Activated naive CD8-positive, alpha-beta T cell treated with anti-CD3 and anti-CD28 coated beads, Interleukin-2, amount 50 U/mL, for 16 hours (primary cell): ENCODE measurements at places on chromosomes 12 and 14.
A peak's percentile ranks its signal among the peaks of the same experiment; 100 is the strongest.

GRCh38 chr14:48331421-48331820, 656.0 kb upstream of the MDGA2 start:
- DNase-seq = no peak

- no peak for DNase-seq
Measured at GRCh38 chr14:52649511-52649910, 45.8 kb downstream of the ERO1A start.

DNA sequence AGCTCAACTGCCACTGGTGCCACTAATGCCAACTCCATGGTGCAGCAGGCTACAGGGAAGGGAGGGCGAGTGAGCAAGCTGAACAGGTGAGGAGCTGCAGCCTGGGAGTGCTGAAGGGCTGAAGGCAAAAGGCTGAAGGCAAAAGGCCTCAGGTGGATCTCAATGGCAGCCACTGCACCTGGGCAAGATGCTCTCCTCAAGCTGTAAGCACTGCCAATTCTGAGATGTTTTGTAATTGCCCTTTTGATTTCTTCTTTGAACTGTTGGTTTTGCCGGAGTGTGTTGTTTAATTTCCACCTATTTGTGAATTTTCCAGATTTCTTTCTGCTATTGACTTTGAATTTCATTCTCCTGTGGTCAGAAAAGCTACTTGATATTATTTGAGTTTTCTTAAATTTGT, 97.6 kb downstream of the PIK3C2G start:
- DNase-seq = no peak

- no peak for DNase-seq
Measured at GRCh38 chr14:93830753-93831461, 42.6 kb upstream of the PRIMA1 start.

GRCh38 chr12:127809275-127809674, 457.7 kb upstream of the TMEM132C start:
- DNase-seq = no peak

- DNase-seq = no peak
Measured at GRCh38 chr12:79262938-79263337, 398.4 kb downstream of the SYT1 start.

DNA sequence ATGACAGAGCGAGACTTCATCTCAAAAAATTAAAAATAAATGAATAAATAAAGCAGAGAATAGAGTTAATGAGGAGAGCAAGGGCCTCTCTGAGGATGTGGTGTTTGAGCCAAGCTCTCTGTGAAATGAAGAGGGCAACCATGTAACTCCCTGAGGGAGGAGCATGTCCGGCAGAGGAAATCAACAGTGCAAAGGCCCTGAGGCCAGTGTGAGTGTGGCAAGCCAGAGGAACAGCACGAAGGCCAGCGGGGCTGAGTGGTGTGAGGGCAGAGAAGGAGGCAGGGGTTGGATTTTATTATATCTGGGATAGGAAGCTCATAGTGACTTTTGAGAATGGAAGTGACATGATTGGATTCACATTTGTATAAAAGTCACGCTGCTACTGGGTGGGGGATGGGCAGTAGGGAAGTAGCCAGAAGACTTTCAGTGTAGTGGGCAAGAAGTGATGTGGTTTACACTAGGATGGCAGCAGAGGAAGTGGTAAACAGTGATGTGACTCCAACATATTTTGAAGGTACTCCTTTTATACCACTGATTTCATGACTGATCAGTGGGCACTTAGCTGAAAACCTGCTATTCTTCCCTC, 10.3 kb upstream of the LRP1-AS start:
- DNase-seq = no peak

DNA sequence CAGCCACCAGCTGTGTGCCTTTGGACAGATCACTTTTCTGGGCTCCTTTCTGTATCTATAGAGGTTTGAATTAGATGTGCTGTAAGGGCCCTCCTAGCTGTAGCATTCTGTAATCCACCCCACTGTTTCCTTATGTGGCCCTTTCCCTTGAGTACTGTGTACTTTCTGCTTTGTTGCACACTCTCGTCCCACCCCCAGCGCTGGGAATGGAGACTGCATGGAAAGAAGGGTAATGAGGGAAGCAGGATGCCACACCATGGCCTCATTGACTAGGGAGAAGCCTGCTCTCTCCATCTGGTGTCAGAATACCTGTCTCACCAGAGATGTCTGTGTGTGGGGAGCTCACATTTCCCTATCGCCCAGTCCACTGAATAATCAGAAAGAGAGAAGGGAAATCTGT, 13.6 kb upstream of the GALNT16 start:
- DNase-seq = no peak

DNA sequence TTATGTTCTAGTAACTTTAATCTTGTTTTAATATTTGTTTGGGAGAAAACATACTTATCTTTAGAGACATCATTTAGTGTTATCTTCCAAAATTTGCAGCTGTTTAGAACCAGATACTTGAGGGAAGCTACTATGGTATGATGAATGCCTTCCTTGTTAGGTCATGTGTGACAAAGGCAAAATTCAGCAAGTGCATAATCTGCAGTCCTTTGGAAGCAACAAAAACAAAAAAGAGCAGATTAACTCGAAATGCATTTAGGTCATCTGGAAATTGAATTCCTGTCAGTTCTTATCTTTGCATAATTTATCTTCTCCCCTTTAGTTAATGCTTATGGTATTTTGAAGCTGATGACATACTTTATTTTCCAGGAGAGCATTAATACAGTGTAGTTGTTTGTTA, 3.5 kb downstream of the FBXO34 start:
- no peak for DNase-seq

GRCh38 chr12:93823616-93824391, 146.6 kb downstream of the CRADD start:
- no peak for DNase-seq

GRCh38 chr14:53779301-53779700, 177.3 kb downstream of the BMP4 start:
- DNase-seq = no peak

GRCh38 chr14:94458096-94458495, 5.5 kb upstream of the SERPINA11 start:
- no peak for DNase-seq

- no peak for DNase-seq
Measured at GRCh38 chr12:71958993-71959578, 20.4 kb downstream of the TPH2 start.

GRCh38 chr14:63470962-63471793, 72.0 kb downstream of the PPP2R5E start:
- DNase-seq = no peak

DNA sequence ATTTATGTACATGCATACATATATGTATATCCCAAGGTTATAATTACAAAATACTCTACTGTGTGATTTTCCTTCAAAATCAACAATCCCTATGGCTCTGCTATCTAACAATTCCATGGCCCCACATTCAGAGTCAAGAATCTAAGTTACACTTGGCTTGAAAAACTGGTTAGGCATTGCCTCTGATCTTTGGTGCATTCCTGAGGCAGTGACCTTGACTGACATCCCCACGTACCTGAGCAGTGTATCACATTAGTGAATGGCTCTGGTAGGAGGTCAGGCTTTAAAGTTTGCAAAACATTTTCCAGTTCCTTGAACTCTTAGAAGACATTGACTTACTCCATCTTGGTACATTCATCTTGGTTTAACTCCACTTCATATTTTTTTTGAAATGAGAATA, 8.5 kb upstream of the STON2 start:
- no peak for DNase-seq

DNA sequence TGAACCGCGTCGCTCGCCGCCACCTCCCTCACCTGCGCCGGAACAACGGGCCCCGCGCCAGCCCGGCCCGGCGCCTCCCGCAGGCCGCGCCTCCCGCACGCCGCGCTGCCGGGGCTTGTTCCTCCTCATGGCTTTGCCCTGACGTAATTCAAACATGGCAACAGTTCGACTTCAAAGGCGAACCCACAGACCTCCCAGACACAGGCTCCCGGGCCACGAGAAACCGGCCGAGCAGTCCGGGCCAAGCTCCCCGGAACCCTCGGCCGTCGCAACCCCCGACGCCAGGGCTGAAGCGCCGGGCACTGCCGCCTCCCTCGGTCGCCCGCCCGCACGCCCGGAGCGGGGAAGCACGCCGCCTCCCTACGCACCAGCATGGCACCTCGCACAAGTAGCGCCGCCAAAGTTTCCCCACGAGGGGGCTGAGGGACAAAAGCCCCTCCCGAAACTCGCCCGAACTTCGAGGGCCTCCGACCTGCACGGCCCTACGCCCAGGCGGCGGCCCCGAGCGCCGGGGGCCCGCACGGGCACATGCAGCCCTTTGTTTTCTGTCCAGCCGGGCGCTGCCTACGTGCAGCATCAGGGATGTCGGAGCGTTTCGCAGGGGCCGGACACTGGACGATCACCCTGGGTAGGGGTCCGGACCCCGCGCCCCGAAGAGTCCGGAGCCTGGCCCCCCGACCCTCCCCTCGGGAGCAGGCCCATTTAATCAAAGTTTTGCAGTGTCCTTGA, 1.7 kb downstream of the SINHCAF start:
- DNase-seq = peak; percentile 39

- DNase-seq = no peak
Measured at GRCh38 chr14:53183611-53184010, 30.5 kb upstream of the DDHD1 start.

DNA sequence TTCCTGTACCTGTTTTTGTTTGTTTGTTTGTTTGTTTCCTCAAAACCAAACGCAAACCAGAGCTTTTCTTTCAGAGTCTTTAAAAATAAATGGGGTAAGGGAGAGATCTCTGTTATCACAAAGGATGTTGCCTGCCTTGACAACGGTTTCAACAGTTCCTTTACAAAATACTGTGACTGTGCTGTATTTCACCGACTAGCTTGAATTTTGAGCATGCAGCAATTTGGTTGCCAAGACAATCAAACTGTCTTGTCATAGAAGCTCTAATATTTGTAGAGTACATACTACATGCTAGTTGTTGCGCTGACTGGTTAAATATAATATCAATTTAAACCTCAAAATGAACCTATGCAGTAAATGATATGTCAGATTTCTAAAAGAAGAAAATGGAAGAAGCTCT, 22.4 kb upstream of the TCP11L2 start:
- DNase-seq = no peak

GRCh38 chr12:121391619-121392324, 8.1 kb upstream of the RNF34 start:
- DNase-seq = no peak

DNA sequence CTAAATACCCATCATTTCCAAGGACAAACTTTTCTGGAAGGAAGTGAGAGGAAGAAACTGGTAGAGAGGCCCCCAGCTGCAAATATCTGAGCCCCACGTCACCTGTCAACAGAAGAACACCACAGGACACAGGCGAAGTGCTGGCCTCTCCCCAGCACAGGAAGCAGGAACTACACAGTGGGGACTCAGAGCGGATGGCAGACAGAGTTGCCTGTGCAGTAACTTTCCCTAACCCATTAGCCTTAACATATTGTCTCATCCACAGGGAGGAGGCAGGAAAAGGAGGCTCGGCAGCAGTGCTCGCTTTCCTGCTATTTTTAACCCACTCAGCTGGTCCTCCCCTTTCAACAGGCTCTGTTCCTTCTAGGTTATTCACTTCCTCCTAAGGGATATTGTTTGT, 111.5 kb upstream of the TMPO start:
- no peak for DNase-seq
